Cortex of kidney (tissue), 1 donor: ENCODE measurements at places on chromosomes 4 and X.

- no peak for DNase-seq
Observed at GRCh38 chr4:139915037-139915436, 238.9 kb downstream of the MAML3 start.

GRCh38 chr4:160129439-160129838 is 1026.6 kb downstream of the RAPGEF2 start:
- DNase-seq = no peak

GRCh38 chr4:149108626-149109025 is 666.4 kb upstream of the NR3C2 start:
- no peak for DNase-seq

DNA sequence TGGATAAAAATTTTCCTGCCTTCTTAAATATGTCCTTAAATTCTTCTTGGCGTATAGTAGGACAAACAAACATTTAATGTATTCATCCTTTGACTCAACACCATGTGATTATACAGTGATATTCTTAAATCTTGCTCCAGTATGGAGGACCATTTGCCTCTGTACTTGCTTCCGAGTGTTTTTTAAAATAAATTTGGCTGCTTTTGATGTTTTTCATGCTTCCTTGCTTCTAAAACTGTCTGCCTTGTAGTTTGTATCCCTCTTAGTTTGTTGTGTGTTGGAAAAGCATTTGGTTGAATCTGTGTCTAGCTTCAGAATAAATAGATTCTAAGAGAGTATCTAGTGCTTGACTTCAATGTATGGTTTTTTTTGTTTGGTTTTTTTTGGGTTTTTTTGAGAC is 12.3 kb downstream of the ING2 start:
- no peak for DNase-seq

GRCh38 chr4:133513901-133514300 is 364.8 kb downstream of the PCDH10 start:
- DNase-seq = no peak

DNA sequence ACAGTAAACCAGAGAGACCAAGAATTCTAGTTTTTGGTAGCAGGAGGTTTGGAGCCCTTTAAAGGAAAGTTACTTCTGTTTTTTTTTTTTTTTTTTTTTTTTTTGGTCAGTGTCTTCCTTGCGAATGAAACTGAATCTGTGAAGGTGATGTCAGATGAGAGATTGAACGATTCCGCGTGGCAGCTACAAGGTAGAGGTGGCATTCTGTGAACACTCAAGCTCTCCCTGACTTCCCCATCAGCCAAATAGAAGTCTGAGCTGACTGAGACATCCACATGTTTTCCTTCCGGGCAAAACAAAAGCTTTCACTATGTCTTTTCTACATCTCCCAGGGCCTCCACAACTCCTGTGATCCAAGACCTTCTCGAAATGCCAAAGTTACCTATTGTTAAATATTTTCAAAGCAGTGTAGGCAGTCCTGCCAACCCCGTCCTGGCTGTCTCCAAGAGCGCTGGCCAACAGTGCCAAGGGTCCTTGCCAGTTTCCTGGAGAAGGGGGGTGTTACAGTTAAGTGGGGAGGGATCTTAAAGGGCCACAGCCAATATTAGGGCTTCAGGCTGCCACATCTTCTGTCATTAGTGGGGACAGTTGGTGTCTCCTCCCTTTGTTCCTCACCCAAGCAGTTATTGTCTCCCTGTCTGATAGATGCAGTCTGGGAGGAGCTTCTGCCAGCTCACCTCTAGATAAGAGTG is 102.9 kb upstream of the SLC34A2 start:
- DNase-seq = no peak
